Naive thymus-derived CD4-positive, alpha-beta T cell (primary cell): ENCODE measurements at places on chromosomes 12 and 14.

GRCh38 chr12:110656071-110656655 is 32.8 kb downstream of the HVCN1 start:
- no peak for DNase-seq

DNA sequence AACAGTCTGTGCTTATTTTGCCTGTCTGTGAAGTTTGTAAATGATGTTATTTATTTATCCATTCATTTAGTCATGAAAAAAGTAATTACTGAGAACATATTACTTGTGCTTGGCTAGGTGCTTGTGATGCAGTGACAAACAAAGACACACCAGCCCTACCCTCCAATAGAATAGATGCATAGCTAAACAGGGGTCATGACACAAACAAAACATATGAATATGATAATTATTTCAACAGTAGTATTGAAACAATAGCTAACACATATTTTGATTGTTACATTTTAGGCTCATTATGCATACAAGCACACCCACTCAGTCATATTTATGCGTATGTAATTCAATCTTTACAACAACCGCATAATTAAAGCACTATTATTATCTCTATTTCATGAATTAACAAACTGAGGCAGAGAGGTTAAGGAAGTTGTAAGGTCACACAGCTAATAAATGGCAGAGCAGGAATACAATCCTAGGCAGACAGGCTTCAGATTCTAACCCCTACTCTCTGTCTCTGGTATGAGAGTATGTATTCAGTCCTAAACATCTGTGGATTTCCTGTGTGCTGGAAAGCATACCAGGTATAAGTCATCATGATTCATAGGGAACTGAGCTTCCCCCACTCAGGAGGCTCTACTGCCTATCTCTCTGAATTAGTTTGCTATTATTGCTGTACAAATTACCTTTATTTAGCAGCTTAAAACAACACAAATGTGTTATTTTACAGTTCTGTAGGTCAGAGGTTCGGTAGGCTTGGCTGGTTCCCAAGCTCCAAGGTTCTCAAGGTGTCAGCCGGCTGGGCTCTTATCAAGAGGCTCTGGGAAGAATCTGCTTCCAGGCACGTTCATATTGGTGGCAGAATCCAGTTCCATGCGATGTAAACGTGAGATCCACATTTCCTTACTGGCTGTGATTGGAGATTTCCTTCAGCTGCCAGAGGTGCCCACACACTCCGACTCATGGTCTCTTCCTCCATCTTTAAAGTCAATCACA is 509.4 kb downstream of the GALC start:
- no peak for DNase-seq

GRCh38 chr12:128312661-128313060 is 45.7 kb downstream of the TMEM132C start:
- no peak for DNase-seq

- no peak for DNase-seq
These were observed 18.1 kb downstream of the CDKN1B start for GRCh38 chr12:12735301-12735700.

GRCh38 chr14:100791995-100792394 is 33.9 kb upstream of the MEG3 start:
- DNase-seq: no peak

DNA sequence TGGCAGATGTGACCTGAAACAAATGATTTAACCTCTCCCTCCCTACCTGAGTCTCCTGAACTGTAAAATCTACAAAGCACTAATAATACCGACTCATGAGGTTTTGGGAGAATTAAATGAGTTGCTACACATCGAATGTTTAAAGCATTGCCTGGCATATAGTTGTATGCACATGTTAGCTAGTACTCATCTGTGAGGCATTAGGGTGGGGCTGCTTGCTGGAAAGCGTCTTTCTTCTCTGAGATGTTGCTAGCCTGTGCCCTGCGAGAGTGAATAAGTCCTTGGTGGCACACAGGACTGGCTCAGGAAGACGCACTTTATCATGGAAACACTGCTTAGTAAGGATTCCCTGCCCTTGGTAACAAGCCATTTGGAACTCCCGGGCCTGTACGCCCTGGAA is 6.1 kb downstream of the RAPGEF3 start:
- no peak for DNase-seq

GRCh38 chr14:74697976-74698375 is 14.9 kb downstream of the AREL1 start:
- no peak for DNase-seq

DNA sequence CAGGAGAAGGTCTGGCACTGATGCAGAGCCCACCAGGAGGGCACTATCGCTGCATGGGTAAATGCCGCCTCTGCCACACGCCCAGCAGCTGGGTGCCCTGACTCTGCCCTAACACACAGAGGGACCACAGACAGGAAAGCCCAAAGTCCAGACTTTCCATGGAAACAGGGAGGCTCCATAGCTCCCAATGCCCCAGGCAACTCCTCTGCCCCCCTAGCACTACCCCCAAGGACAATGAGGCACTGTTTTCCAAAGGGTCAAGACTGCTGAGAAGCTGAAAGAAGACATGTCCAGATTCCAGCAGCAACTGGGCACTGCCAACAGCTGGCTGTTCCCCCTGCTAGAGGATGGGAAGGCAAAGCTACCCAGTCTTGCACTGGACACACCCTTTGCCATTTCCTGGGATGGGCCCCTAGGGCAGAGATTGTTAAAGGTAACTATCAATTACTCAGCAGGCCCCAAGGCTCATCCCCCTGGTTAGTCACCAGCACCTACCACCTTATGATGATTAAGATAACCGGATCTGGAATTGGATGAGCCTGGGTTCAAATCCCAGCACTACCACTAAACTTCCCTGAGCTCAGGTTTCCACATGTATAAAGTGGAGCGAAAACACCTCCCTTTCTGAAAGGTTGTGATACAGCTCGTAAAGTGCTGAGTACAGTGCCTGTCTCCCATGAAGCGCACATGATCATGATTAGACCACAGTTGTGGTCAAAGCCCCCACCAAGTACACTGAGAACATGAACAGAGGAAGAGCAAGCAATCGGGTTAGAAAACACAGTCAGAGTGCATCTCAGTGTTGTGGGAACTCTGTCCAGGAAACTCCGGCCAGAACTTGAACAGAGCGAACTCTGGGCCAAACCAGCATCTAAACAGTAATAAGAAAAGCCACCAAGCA is 3.3 kb downstream of the PXN start:
- DNase-seq: no peak

DNA sequence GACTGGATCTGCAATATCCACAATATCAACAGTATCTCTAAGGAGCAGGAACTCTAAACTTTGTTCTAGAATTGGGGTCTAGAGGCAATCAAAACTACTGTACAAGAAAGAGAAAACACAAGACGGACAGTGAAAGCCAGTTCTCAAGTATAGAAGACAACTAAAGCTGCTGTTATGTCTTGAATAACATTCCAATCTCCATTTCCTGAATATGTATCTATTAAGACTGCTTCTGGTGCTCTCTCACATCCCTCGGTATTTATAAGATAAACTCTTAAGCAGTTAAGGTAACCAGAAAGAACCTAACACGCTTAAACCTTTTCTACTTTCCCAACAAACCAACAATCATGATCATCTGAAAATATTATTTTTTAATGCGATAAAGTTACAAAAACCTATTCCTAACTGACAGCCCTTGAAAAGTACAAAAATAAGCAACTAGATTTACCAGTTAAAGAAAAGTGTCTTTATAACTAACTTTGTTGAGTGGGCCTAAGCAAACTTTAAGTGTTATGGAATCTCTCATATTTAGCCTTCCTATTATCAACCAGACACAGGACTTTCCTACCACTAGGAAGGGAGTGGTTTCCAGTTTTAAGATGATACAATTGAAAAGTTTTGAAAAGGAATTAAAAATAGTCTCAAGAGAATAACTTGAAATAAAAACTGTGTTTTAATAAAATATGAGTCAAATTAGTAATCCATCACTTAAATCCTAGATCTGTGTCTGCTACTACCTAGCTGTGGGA is 30.7 kb downstream of the NUMB start:
- DNase-seq: no peak

GRCh38 chr12:25695574-25695973 is 142.5 kb upstream of the LMNTD1 start:
- no peak for DNase-seq

GRCh38 chr14:74326369-74327152 is 21.7 kb upstream of the VRTN start:
- DNase-seq: no peak

DNA sequence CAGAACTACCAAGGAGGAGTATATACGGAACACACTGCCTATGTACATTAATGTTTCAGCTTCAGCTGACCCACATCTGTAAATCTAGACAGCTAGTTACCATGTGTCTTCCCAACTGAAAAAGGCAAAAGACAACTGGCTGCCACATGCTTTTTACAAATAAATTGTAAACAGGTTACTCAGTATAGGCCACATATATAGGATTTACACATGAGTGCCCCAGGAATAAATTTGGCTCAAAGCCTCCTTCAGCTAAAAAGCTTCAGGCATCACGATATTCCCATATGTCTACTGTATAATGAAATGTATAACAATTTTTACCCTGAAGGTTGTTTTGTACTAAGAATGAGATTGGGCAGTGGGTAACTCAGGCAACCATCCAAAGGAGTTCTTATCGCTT is 175.9 kb upstream of the BMP4 start:
- no peak for DNase-seq

DNA sequence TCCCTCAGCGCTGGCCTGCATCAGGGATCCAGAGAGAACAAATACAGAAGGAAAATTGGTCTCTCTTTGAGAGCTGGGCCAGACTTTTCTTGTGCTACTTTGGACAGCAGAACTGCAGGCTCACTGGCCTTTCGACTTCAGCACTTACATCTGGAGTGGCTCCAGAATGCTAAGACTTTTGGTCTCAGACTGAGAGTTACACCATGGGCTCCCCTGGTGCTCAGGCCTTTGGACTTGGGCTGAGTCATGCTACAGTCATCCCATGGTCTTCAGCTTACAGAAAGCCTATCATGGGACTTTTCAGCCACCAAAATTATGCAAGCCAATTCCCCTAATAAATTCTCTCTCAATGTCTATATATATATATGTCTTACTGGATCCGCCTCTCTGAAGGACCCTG is 9.0 kb upstream of the CD163 start:
- DNase-seq: no peak

- DNase-seq: peak; percentile 64
These were observed 1318.4 kb downstream of the TMEM121 start for GRCh38 chr14:106844608-106845285.

DNA sequence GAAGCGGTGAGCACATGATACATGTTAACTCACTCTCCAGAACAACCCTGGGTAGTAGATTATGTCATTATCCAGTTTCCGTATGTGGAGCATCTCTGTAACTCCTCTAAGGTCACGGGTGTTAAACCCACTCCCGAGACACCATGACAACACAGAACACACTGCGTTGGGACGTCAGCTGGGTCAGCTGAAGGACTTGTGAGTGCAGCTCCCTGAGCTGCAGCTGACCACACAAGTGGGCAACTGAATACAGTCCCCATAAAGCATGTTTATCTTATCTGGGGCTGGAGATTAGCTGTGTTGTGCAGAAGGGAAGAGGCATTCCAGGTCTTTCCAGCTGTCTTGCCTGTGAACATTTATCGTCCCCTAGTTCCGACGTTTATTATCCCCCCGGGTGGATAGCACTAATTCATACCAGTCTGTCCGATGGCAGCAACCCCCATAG is 211.5 kb downstream of the CHST11 start:
- no peak for DNase-seq

DNA sequence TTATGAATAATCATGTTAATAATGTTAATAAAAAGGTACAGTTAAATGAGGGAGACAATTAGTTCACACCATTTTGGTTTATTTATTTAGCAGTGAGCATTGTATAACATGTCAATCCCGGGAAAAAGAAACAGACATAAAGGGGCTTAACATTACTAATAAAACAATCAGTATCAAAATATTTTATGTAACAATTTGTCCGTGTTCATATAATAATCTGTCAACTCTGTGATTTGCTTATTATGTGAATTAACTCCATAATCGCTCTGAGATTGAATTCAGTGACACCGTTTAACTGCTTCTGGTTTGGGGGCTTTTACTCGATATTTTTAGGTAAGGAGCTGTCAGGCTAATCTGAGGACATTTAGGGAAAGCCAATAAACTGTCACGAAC is 95.8 kb upstream of the HMGA2 start:
- no peak for DNase-seq

- no peak for DNase-seq
These were observed 117.4 kb upstream of the SOX5 start for GRCh38 chr12:24066865-24067264.

- DNase-seq: no peak
These were observed 14.9 kb downstream of the ADGRD1 start for GRCh38 chr12:130968611-130969010.

- DNase-seq: peak; percentile 73
These were observed 126.7 kb upstream of the HIF1A start for GRCh38 chr14:61568572-61569011.

DNA sequence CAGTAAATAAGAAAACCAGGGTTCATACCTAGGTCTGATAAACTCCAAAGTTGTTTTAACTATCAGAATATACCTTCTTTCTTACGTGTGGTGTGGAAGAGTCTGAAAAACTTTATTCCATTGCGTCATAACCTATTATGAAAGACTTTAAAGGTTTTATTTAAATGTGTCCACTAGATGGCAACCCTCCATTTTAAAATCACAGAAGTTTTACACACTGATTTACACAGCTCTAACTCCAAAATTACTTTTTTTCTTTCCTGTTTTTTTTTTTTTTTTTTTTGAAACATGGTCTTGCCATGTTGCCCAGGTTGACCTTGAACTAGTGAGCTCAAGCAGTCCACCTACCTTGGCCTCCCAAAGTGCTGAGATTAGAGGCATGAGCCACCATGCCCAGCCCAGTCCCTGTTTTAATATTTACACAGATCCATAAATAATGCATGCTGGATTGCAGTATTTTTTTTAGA is 17.3 kb upstream of the TMPRSS12 start:
- peak; percentile 58 for DNase-seq

- DNase-seq: no peak
These were observed 25.3 kb downstream of the PPFIBP1 start for GRCh38 chr12:27549236-27549800.

DNA sequence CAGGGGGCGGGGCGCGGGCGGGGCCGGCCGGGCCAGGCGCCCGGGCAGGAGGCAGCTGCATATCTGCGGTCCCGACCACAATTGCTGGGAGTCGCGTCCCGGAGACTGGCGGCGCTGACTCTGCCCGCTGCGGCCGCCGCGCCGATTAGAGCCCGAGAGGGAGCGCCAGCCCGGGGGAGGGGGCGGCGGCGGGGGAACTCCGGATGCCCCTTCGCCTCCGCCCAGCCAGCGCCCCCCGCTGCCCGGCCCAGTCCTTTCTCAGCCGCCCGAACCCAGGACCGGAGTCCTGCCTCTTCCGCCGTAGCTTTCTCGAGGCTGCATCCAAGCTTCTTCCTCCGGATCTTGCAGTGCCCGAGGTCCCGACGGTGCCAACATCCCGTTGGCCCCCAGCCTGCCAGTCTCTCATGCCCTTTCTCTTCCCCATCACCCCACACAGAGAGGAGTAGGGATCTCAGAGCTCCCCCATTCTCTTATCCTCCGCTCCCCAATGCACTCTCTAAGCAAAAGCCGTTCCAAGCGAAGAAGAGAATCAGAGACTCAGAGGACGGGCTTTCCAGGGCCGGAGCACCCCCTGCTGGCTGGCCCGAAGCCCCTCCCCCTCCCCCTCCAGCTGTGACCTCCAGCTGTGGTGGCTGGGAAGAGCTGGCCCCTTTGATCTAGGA is 8.8 kb upstream of the SP7 start:
- DNase-seq: peak; percentile 63
